ENCODE measurements at places on chromosomes 7 and 10. TPM values are rescaled to one million over a fixed set of nuclear protein-coding genes. Genes with fewer than 3 reads are reported as not detected.

Gene SKIDA1
- total RNA-seq: 0.07 TPM

Gene PLXDC2
- total RNA-seq: 5.5 TPM

Gene MYPN
- not detected for total RNA-seq

Gene CALHM1
- total RNA-seq: not detected

Gene TMEM273
- total RNA-seq: 0.34 TPM

Gene NRCAM
- total RNA-seq: 49.5 TPM

Gene CCDC146
- total RNA-seq: 6.8 TPM

Gene CRYGN
- 0.14 TPM for total RNA-seq

Gene GIMAP5
- not detected for total RNA-seq

Gene KRIT1
- total RNA-seq: 59.9 TPM

Gene PARD3
- total RNA-seq: 88.2 TPM

Gene WIPF3
- 0.21 TPM for total RNA-seq

Gene TUBAL3
- 0.36 TPM for total RNA-seq

Gene CNNM1
- under 0.01 TPM for total RNA-seq

Gene TMEM184A
- 8.5 TPM for total RNA-seq

Gene CYP3A5
- 2.9 TPM for total RNA-seq

Gene TRIM50
- total RNA-seq: not detected
